ENCODE measurements at places on chromosomes 16 and 17. TPM values are rescaled to one million over a fixed set of nuclear protein-coding genes. Genes with fewer than 3 reads are reported as not detected.

Gene ADGRG3
- total RNA-seq: 2.5 TPM

DNA sequence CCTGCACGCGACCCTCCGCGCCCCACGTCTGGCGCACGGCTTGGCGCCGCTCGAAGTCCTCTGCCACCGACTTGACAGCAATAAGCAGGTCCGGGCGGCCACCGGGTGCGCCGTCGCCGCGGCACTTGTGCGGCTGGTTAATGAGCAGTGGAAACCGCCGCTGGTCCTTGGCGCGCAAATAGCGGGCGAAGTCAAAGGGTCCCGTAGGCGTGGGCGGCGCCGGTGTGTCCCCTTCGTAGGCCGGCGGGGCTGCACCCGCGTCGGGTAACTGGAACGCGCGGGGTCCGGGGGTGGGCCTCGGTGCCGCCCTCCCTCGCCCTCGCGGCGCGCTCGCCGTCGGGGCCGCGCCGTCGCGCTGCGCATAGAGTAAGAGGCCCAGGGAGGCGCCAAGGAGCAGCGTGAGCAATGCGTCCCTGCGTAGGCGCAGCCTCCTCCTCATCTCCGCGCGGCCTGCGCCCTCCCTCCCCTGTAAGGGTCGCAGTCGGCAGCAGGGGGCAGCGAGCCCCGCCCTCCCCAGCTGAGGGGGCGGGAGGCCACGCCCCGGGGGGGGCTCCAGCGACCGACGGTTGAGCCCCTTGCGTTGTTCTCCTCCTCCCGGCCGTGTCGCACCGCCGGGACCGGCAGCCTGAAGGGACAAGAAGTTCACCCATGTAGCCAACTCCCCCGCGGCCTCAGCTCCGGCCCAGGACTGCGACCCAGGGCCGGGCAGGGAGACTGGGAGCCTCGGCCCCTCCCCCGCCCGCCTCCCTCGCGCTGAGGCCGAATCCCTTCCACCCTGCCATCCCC lies 558 bp downstream of the B3GNT9 start:
- DNase-seq: peak; percentile 77

- DNase-seq: no peak
Observed at GRCh38 chr17:74715144-74715543, 2.4 kb upstream of the CD300LF start.

GRCh38 chr17:68384941-68385340 lies 72.4 kb downstream of the WIPI1 start:
- DNase-seq: no peak

- no peak for DNase-seq
Observed at GRCh38 chr16:89765292-89765830, 44.0 kb downstream of the ZNF276 start.

Gene CD300A
- 6.0 TPM for total RNA-seq

- peak; percentile 61 for DNase-seq
Observed at GRCh38 chr16:56262551-56263245, 71.4 kb downstream of the GNAO1 start.

Gene COL1A1
- total RNA-seq: 5,022 TPM

- no peak for DNase-seq
Observed at GRCh38 chr16:10408824-10409381, 23.0 kb downstream of the ATF7IP2 start.

Gene KRTAP2-2
- total RNA-seq: 6.5 TPM

- no peak for DNase-seq
Observed at GRCh38 chr17:29103341-29103740, 60.4 kb downstream of the PIPOX start.

Gene PPM1E
- total RNA-seq: 0.89 TPM

- no peak for DNase-seq
Observed at GRCh38 chr17:46984892-46985291, 5.8 kb upstream of the RPRML start.

Gene KIF19
- 0.39 TPM for total RNA-seq

GRCh38 chr17:1714427-1714979 lies 4.3 kb upstream of the TLCD2 start:
- DNase-seq: peak; percentile 94

GRCh38 chr17:55575058-55575636 lies 63.9 kb upstream of the SMIM36 start:
- no peak for DNase-seq

DNA sequence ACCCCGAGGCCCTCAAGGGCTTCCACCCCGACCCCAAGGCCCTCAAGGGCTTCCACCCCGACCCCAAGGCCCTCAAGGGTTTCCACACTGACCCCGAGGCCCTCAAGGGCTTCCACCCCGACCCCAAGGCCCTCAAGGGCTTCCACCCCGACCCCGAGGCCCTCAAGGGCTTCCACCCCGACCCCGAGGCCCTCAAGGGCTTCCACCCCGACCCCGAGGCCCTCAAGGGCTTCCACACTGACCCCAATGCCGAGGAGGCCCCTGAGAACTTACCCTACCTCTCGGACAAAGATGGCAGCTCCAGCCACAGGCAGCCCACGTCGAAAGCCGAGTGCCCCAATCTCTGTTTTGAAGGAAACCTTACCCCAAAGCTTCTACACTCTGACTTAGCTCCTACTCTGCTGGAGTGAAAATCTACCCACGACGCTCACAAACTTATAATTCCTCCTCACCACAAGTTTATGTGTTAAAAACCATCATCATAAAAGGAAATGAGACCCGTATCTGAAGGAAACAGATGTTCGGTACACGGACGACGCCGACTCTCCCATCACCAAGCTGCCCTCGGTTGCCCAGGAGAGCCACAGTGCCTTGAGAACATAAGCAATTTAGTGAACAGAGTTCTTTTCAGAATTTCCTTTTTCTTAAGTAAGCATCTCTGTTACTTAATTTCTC lies 61.2 kb upstream of the RPH3AL start:
- no peak for DNase-seq

GRCh38 chr17:78330570-78331224 lies 29.2 kb downstream of the SOCS3 start:
- no peak for DNase-seq

- no peak for DNase-seq
Observed at GRCh38 chr16:54932021-54932660, 1.5 kb downstream of the IRX5 start.

DNA sequence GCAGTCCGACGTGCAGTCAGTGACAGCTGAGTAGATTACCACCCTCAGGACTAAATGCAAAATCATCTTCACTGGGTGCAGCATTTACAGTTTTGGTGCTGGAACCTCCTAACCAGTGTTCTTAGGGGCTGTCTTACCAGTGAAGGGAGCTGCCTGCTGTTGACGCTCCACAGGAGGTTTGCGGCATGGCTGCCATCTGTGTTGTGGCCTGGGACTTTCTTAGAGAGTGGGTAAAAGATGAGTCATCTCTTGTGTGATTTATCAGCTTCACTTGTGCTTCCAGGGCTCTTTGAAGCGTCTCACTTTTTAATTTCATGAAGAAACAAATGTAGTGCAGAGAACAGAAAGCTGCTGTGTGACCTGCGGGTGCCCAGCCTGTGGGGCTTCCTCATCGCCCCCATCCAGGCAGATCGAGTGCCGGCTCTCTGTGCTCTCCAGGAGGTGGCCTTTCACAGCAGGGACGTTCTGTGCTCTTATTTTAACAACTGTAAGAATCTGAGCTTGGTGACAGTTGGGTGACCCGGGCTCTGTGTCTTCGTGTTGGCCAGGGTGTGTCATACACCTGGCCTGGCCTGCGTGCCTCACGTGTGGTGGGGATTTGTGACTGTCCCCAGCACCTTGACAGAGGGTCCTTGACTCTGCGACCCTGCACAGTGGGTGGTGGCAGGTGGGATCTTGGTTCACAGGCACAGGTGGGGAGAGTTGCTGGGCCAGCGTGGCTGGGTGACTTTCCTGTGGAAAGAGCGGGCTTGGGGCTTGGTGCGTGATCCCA lies 24.3 kb upstream of the ZNF750 start:
- peak; percentile 39 for DNase-seq

- DNase-seq: no peak
Observed at GRCh38 chr17:59370593-59371299, 39.3 kb downstream of the YPEL2 start.

- DNase-seq: no peak
Observed at GRCh38 chr17:57975044-57975443, 13.0 kb downstream of the VEZF1 start.

DNA sequence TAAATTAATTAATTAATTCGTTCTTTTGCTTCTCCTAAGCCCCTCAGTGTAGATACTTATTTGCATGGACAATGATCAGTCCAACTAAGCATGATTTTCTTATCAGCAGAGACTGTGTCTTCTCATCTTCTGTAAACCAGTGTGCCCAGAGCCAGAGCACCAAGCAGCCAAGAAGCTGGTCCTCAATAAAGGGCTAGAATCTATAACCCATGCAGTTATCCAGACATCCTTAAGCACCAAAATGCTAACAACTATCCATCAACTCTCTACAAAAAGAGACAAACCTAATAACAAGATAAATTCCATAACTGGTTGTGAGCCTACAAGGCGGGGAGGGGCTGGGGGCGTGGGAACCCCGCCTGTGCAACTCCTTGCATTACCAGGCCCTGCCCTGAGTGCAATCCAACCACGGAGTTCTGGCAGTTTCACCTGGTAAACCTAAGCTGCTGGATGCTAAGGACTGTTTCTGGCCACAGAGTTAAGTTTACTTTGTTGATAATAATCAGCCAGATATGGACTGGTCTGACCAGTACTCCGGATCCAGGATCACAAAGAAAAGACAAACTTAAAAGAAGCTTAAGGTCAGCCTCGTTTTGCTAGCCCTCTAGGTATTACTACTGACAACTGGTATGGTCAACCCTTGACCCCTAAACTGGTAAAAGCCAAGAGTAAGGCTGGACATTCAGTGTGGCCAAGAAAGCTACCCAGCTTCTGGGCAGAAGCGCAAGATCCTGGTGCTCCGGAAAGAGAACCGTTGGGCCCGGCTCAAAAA lies 51.5 kb downstream of the ZFHX3 start:
- no peak for DNase-seq

GRCh38 chr16:87165885-87166284 lies 151.3 kb downstream of the C16orf95 start:
- DNase-seq: no peak

DNA sequence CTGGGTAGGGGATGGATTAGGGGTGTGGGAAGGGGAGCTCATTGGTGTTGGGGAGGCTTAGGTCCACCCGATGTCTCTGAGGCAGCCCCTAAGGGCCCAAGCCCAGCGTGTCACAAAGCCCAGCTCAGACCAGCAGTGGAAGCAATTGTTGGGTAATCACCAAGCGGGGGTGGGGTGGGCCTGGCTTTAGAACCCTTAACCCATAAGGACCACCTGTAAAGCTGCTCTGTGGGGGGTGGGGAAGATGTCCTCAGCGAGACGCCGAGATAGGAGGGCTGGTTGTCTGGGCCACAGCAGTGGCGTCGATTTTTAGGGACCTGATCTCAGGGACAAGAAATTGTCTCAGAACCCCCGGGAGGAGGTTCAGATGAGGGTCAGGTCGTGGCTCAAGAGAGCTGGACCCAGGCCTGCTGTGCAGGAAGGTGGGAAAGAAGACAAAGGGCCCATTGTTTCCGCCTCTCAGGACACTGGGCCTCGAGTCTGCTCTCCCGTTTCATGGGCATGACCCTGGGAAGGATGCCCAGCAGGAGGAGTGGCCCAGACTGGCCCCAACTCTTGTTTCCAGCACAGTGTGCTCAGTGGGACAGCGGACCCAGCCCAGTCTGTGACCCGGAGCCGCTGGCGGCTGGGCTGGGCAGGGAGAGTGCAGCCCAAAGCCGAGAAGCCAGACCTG lies 15.9 kb downstream of the ST6GALNAC2 start:
- DNase-seq: no peak

Data from skin of body (tissue), 3 donors.